ENCODE measurements at places on chromosomes 3 and 15.

- no peaks in the 10 kb centered on the region for H3K36me3 ChIP-seq
- H3K27ac ChIP-seq: no peak overlapping the region
Observed at GRCh38 chr3:59258550-59259260, 208.9 kb upstream of the CFAP20DC start.

DNA sequence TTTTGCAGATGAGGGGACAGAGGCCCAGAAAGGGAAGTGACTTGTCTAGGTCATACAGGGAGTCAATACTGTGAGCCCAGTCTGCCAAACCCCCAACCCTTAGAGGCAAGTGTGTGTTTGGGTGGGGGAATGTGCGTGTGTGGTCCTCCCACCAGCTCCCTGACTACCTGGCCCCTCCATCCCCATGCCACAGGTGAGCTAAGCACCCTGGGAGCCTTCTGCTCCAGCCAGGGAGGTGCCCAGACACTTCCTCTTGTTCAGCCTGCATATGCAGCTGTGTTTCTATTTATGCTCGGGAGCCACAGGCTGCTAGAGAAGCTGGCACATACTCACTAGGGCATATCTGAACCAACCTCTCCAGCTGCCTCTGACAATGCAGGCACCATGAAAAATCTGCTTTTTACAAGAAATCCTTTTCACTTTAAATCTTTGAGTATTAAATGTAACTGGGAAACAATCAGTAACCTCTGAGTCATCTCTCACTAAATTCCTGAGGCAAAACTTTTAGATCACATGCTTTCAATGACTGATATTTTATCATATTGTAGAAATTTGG is 20.7 kb downstream of the TBC1D2B start:
- H3K4me1 ChIP-seq: peaks cover 3% of the 10 kb centered on the region
- H3K27ac ChIP-seq: no peak overlapping the region
- H3K36me3 ChIP-seq: peaks cover 9% of the 10 kb centered on the region
- no peak overlapping the region for H3K4me3 ChIP-seq

DNA sequence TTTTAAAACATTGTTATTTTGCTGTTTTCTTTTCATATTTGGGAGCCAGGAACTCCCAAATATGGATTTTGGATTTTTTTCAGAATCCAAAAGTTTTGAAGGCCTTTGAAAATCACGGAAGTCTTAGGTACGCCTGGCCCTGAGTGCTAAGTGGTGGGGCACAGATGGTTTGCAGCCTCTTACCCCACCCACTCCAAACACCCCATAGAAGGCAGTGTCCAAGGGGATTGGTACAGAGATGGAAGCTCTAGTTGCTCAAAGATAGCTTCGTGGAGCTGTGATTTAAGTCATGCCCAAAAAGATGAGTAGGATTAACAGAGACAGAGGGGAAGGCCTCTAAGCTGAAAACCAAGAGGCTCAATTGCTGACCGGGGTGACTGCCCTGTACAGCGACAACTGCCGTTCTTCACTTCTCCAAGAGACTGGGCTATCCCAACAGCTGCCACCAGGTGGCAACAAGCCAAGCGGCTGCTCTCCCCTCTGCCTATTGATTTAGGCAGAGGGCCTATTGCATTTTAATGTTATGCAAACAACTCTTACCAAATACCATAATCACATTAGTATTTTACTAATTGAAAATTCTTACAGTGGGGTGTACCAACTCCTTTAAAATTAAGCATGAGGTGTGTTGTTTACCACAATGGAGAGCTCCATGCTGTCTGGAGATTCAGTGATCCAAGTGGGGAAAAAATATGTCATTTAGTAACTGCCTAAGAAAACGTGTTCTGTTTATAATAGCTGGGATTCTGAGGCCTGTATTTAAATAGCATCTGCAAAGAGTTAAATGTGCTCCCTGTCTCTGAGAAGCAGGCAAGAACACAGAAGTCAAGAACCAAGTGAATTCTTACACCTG is 64.0 kb upstream of the C15orf61 start:
- peak; percentile 82 for DNase-seq
- H3K4me1 ChIP-seq: no peaks in the 10 kb centered on the region
- H3K27me3 ChIP-seq: no peaks in the 10 kb centered on the region
- no peak overlapping the region for H3K4me3 ChIP-seq

GRCh38 chr3:3629911-3630310 is 169.3 kb upstream of the LRRN1 start:
- H3K4me1 ChIP-seq: no peaks in the 10 kb centered on the region
- H3K36me3 ChIP-seq: no peaks in the 10 kb centered on the region
- no peak overlapping the region for H3K27ac ChIP-seq
- H3K4me3 ChIP-seq: no peak overlapping the region

GRCh38 chr3:64895991-64896895 is 208.4 kb upstream of the ADAMTS9 start:
- H3K36me3 ChIP-seq: no peaks in the 10 kb centered on the region
- no peaks in the 10 kb centered on the region for H3K27me3 ChIP-seq
- no peak overlapping the region for H3K4me3 ChIP-seq
- DNase-seq: no peak
- H3K4me1 ChIP-seq: no peaks in the 10 kb centered on the region
- no peak overlapping the region for H3K27ac ChIP-seq

DNA sequence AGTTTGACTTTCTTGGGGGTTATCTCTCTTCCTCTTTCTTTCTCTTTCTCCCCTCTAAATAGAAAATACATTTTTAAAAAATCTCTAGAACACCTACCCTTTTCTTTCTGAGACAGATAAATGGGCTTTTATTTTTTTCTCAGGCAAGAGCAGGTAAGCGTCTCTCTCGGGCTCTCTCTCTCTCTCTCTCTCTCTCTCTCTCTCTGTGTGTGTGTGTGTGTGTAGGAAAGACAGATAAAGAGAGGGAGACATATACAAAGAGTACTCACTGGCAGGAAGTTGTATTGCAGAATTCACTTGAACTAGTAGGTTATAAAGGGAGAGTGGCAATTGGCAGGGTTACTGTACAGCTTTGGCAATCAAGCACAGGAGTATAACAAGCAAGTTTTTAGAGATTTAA is 118.1 kb upstream of the LSAMP start:
- no peak overlapping the region for H3K4me3 ChIP-seq
- no peaks in the 10 kb centered on the region for H3K4me1 ChIP-seq
- DNase-seq: no peak
- H3K27ac ChIP-seq: no peak overlapping the region
- H3K27me3 ChIP-seq: no peaks in the 10 kb centered on the region

DNA sequence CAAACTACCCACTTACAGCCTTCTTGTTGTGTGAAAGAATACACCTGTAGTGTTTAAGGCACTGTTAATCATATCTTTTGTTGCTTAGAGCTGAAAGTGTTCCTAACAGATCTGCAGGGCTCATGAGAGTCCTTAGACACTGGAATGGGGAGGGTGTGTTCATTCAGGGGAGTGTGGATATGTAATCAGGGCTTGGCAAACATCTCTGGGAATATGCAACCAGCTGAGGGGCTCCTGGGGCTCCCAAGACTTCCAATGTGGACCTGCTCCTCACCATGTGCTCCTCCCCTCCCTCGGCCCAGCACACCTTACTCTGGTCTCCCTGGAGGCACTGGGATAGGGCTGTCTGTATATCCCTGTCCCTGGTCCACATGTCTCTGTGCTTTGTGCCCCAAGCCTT is 30.3 kb upstream of the MFSD1 start:
- H3K4me3 ChIP-seq: no peak overlapping the region
- no peak overlapping the region for H3K27ac ChIP-seq
- no peaks in the 10 kb centered on the region for H3K27me3 ChIP-seq
- no peak for DNase-seq
- no peaks in the 10 kb centered on the region for H3K36me3 ChIP-seq

DNA sequence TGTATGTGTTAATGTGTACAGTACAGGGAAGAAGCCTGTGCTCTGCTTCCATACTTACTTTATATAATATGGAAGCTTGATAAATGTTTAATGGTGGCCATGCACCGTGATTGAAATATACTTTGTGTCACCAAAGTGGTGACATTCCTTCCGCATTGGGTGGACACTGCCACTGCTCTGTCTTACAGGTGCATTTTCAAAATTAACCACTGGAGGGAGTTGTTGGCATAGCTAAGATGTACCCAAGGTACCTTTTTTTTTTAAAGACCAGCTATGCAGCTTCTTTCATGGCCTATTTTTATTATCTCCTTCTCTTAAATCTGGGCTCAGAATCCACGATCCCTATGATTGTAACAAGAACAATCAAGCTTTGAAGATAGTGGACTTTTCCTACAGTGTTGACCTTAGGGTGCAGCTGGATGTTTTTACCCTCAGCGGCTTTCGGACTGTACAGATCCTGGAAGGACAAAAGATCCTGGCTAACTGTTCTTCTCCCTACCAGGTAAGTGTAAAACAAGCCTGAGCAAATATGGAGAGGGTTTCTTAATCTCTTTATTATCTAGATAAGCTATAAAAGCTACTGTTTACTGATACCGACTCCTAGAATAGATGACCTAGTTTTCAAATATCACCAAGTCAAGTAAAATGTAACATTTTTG is 21.6 kb upstream of the PAK6 start:
- no peaks in the 10 kb centered on the region for H3K27me3 ChIP-seq
- DNase-seq: peak; percentile 70
- peaks cover 86% of the 10 kb centered on the region for H3K36me3 ChIP-seq
- H3K4me1 ChIP-seq: no peaks in the 10 kb centered on the region

DNA sequence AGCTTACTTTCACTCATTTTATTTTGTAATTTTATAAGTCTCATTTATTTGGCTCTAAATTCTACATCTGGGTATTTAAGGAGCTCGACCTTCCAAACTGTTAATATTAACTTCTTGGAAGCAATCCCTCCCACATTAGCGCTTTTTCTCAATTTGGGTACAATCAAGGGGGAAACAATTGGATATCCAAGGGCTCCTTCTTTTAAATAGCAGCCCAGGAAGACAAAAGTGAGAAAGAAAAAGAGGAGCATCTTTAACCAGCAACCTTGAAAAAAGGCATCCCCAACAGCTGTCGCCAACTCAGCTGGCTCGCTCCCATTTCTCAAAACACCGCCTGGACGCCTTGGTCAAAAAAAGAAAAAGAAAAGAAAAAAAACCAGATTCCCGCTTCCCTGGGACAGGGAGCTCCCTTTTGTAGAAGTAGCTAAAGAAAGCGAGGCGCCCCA is 873 bp downstream of the C3orf70 start:
- H3K36me3 ChIP-seq: no peaks in the 10 kb centered on the region
- H3K27ac ChIP-seq: no peak overlapping the region
- no peak for DNase-seq
- peaks cover 14% of the 10 kb centered on the region for H3K4me1 ChIP-seq
- peaks cover 29% of the 10 kb centered on the region for H3K27me3 ChIP-seq
- H3K4me3 ChIP-seq: peak overlapping the region; percentile 35

DNA sequence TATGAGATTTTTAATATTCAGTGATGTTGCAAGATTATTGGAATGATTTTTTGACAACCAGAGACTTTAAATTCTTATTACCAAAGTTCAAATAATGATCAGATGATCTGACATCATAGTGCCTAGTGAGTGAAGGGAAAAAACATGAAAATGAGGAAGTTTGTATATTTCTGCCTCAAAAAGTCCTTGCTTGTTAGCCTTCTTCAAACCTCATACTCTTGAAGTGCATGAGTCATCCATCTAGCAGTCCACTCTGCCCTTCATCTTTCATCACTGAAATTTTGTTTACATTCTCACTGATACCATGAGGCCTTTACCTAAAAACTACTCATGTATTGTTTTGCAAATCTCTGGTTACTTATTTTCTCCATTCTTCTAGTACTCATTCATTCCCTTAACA is 23.9 kb upstream of the OR5H6 start:
- no peaks in the 10 kb centered on the region for H3K4me1 ChIP-seq
- H3K27ac ChIP-seq: no peak overlapping the region
- H3K36me3 ChIP-seq: no peaks in the 10 kb centered on the region
- H3K27me3 ChIP-seq: no peaks in the 10 kb centered on the region
- DNase-seq: no peak
- no peak overlapping the region for H3K4me3 ChIP-seq

DNA sequence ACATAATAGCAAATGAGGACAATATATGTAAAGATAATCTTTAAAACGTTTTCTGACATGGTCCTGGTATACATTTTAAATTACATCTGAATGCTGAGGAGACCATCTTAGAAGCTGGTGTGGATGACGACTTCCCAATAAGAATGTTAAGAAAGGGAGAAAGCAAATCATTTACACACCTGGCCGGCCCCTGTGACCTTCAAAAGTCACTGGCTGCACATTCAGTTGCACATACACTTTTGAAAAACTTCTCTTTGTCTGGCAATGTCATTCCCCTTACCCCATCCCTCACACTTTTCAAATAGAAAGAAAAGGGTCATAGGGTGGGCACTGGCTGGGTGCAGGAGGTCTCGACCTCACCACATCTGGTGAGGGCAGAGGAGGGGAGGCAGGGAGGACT is 391.0 kb downstream of the MECOM start:
- H3K27ac ChIP-seq: no peak overlapping the region
- no peaks in the 10 kb centered on the region for H3K27me3 ChIP-seq
- no peak for DNase-seq
- no peak overlapping the region for H3K4me3 ChIP-seq

GRCh38 chr3:157368171-157368570 is 68.5 kb upstream of the PTX3 start:
- no peak for DNase-seq
- H3K4me1 ChIP-seq: no peaks in the 10 kb centered on the region
- no peak overlapping the region for H3K4me3 ChIP-seq
- H3K27me3 ChIP-seq: peaks cover 4% of the 10 kb centered on the region
- no peak overlapping the region for H3K27ac ChIP-seq
- no peaks in the 10 kb centered on the region for H3K36me3 ChIP-seq

DNA sequence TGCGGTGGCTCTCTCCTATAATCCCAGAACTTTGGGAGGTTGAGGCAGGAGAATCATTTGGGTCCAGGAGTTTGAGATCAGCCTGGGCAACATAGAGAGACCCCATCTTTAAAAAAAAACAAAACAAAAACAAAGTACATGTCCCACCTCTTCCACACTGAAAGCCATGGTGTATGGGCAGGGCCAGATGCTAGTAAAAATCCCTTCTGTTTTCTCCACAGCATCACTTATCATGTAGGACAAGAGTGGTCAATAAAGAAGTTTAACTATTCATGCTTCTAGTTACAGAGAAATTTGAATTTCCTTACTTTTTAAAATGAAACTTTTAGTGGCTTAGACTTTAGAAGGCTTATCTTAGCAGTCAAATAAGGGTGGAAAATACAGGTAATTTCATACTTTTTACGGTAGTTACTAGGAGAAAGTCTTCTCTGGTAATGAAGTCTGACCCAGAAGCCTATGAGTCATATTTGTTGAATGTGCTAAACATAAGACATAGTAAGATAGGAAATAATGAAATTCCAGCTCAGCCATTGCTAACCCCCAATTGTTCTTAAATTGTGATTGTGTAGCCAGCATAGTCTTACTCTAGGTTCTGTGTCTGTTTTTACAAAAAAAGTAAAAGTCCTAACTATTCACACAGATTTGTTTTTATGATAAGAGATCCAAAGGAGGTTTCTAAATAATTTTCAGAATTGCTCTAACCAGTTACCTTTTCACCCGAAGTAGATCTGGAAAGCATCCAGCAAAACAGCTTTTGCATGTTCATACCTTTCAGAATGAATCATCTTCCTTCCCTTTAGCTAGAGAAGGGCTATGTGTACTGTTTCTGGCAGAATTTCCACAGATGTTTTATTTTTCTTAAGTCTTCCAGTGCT is 16.4 kb upstream of the ZNF609 start:
- no peak overlapping the region for H3K4me3 ChIP-seq
- H3K27me3 ChIP-seq: no peaks in the 10 kb centered on the region
- H3K27ac ChIP-seq: 0 out of 3 replicates have a peak overlapping the region, but pooled peaks have one; percentile 11
- peaks cover 2% of the 10 kb centered on the region for H3K36me3 ChIP-seq
